GM12878 (cell line): ENCODE measurements at places on chromosomes 7 and 10. TPM values are rescaled to one million over a fixed set of nuclear protein-coding genes. Genes with fewer than 3 reads are reported as not detected.

The TBXAS1 gene
- polyA plus RNA-seq, result 10.5 and 12.2 TPM in 2 replicates

The AGR2 gene
- not detected in 2 replicates for polyA plus RNA-seq

The OR2A25 gene
- not detected in 2 replicates for polyA plus RNA-seq

The FERD3L gene
- not detected in 2 replicates for polyA plus RNA-seq

The PKD2L1 gene
- polyA plus RNA-seq, result 0.25 TPM in 1 of 2 replicates, not detected in the other

The LDB3 gene
- polyA plus RNA-seq, result 0.06 and 0.10 TPM in 2 replicates

The FBXL13 gene
- 0.25 and 0.40 TPM in 2 replicates for polyA plus RNA-seq
